ENCODE measurements at places on chromosomes 3 and 15.
A peak's percentile ranks its signal among the peaks of the same experiment; 100 is the strongest.

DNA sequence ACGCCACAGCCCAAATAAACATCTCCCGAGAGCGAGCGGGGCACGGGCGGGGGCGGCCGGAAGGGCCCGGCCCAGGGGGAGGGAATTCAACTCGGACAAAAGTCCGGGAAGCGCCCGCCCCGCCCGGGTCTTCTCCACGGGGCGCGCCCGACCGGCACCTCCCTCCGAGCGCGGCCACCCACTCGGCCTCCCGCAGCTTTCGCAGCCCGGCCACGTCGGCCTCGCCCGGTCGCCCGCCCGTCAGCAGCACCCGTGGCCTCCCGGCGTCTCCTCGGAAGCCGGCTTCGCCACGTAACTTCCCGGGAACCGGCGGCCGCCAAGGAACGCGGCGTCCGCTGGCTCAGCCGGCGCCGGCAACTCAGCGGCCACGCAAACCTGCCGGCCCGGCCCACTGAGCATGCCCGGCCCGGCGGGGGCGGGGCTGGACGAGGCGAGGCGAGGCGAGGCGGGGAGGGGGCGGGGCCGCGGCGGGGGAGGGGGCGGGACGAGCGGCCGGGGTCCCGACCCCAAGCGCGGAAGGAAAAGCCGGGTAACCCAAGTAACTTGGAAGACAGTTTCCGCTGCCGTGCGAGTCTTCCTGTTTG, at the start of gene TJP1:
Gene TJP1 (minus strand): TSS at position 369 of the 584 bp plus-strand sequence. CDS start 440 bp downstream, outside the sequence.
- DNase-seq = peak; percentile 29

DNA sequence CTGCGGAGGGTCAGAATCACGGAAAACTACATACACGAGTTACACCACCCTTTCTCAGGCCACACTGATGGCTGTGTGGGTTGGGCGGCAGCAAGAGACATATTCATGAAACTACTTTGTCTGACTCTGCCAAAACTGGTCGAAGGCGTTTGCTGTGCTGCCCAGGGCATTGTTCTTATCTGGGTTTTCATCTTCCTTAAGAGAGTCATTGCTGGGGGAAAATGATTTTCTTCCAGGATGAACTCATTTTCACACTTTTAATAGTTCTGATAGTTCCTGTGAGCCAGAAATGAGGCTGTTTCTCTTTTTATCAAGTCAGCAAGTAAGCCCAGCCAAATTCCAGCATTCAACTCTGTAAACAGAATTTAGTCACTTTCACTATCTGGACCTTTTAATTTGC, 47.6 kb downstream of the TRIM71 start:
- DNase-seq = no peak

DNA sequence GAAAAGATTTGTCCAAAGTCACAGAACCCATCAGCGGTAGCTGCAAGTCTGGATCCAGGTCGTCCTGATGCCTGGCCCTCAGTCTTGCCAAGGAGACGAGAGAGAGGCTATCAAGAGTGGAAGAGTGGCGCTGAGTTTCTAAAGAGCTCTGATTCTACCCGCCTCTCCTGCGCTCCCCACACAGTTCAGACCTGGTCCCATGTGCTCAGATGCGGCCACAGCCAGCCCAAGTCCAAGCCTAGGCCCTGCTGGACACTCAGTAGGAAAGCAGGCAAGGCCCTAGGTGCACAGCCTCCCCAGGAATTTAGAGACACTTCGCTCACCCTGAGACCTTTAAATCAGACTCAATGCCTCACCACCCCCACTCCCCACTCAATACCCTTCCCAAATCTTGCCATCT, 32.4 kb downstream of the CCDC12 start:
- no peak for DNase-seq

- no peak for DNase-seq
These were observed 211.7 kb upstream of the ZPLD1 start for GRCh38 chr3:102223132-102223531.

DNA sequence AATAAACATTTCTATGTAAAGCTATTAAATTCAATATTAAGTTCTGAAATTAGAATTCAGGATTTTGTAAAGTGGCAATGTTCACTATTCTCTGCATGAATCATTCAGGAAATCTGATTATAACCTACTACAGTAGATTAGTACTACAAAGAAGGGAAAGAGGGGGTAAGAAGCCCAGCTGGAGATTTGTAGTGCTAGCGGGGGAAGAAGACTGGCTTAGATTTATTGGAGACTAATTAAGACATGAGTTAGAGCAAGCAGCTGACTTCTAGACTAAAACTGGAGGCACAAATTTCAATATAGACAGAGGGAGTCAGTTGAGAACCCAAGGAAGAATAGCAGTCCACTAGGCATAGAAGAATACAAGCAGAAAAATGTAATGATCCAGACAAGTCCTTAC, 55.8 kb upstream of the SETMAR start:
- DNase-seq = no peak

- DNase-seq = no peak
These were observed 96.3 kb upstream of the DLG1 start for GRCh38 chr3:197394464-197395321.

GRCh38 chr15:68770216-68770615, 50.5 kb downstream of the ANP32A start:
- DNase-seq = no peak

GRCh38 chr3:149596134-149596770, 61.6 kb downstream of the WWTR1 start:
- no peak for DNase-seq
